ENCODE measurements at places on chromosomes 3 and 15.

DNA sequence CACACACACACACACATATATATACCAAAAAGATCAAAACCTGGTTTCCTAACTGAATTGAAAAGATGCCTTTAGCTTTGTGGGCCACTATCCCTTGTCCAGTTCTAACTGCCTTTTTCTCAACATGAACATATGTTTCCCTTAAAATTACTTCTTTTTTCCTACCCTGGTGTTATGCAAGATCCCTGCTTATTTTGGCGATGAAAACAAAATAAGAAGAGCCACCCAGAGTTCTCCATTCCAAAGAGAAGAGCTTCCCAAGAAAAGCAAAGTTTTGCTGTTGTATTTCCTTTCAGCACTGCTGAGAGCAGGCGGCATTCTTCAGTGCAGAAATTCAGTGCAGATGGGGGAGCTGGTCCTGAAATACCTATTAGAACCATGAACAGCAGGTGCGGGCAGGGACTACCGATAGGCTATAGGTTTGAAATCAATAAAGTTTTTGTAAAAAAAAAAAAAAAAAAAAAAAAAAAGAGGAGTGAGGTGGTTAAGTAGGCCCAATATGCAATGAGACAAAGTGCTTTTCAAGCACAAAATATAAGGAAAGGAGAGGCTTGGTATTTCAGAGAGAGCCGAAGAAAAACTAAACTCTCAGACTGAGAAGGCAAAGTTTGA, 238.0 kb downstream of the FOXP1 start:
- peak; percentile 59 for DNase-seq

GRCh38 chr3:22089284-22089683, 338.3 kb upstream of the ZNF385D start:
- DNase-seq: peak; percentile 35

- DNase-seq: no peak
Observed at GRCh38 chr3:102941786-102942185, 507.0 kb downstream of the ZPLD1 start.

DNA sequence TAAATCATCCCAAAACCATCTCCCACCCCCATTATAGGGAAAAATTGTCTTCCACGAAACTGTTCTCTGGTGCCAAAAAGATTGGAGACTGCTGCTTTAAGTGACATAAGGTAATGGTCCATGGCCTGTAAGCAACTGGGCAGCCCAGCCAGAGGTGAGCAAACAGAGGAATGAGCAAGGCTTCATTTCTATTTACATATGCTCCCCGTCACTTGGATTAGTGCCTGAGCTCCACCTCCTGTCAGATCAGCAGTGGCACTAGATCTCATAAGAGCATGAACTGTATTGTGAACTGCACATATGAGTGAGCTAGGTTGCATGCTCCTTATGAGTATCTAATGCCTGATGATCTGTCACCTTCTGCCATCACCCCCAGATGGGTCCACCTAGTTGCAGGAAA, 1159.8 kb upstream of the ALCAM start:
- DNase-seq: no peak

DNA sequence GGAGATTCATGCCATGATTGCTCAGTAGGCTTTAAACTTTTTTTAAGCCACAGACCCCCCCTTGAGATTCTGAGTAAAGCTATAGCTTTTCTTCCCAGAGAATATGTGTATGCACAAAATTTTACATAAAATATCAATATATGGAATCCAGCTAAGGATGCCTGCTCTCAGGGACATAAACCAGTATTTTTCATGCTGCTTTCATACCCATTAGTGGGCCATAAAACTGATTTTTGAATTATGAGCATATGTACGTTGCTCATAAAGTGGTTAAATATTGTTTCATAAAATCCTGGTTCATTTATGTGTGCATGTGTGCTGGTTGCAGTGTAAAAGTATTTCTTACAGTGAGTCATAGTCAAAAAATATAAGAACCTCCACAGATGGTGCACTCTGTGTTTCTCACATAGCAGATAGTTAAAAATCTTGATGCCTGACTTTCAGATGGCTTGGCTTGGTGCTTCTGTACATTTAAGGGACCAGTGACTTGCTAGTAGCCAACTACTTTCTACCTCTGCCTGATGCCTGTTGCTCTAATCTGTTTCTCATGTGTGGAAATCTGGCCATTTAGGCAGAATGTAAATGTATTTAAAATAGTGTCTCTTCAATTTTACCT, 71.9 kb downstream of the ARHGEF26 start:
- DNase-seq: peak; percentile 8

DNA sequence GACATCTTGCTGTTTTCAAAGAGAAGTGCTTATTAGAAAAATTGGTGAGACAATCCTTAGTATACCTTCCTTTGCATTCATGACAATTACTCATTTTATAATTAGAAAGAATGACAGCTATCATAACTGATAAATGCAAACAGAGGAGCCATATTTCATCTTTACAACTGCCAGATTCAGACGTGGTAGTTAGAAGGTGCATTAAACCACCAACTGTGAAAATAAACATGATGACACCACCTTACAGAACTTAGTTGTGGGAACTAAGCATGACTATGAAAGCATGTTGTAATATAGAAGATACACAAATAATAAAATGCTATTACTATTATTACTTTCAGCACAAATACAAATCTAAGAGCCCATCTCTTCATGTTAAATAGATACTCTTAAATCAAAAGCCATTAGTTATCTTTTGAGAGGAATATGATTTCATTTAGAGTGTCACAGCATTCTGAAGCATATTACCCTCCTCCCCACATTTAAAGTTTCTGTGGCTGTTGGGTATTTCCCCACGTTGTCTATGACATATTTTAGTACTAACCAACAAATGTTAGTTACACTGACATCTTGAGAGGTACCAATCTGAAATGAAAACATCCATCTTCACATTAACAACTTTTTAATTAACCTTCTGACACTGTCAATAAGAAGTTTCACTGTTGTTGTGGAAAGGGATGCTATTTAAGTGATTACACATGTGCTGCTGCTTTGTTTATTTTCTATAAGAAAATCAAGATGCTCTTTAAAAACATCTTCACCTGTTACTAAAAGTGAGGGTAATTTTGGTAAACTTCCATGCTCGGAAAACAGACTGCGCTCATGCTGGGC, 163.8 kb downstream of the LSAMP start:
- no peak for DNase-seq

GRCh38 chr3:157705258-157705657, 202.0 kb upstream of the VEPH1 start:
- no peak for DNase-seq

DNA sequence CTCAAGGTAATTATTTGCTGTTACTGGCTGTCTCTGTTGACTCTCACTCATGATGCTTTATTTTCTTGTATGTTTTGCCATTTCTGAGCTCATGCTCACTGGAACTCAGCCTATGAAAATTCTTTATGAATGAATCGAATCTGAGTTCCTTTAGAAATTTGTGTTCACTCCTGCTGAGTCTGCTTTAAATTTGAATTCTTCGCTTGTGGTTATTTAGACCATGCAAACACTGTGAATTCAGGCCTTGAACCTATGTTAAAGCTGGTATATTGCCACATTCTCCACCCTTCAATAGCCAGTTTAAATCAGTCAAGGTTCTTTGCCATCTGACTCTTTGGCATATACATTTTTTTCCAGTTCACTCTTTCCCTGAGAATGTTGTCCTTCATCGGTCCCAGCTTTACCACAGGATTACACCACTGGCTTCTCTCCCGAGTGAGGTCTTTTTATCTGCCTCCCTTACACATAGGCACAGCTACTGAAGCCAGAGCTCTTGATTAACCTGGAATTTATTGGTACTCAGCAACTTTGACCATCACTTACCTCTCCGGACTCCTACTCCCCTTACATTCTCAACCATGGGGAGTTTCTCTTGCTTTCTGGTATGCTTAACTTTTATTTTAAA, 400.6 kb downstream of the VPS13C start:
- peak; percentile 88 for DNase-seq

- no peak for DNase-seq
Observed at GRCh38 chr3:116276675-116277074, 168.6 kb downstream of the LSAMP start.

DNA sequence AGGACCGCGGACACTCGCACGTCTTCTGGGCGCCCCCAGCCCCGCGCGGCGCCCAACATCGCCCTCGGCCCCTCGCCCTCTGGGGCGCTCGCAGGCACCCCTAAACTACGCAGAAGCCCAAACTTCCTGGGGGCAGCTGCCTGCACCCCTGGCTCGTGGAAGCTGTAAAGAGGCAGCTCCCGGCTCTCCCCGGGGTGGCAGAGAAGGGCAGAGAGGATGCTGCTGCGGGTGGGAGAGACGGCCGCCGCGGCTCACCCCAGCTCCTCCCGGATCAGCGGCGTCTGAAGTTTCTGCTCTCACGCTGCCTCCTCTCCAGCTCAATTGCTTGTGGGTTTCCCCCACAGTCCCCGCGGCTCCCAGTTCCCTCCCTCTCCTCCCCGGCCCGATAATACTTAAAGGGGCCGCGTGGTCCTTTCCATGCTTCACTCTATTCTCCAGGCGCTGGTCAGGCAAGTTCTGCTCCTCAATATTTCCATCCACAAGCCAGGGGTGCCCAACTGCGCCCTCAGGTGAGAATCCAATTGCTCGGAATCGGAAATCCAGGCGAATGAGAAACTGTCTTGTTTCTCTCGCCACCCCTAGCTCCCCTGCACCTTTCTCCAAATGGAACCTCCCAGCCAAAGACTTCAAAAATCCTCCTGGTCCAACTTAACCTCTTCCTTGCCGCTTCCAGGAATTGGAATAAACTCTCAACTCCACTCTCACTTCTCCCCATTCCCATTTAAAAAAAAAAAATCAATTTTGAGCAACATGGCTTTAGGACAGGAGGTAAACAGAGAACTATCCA, 748.5 kb downstream of the ROBO1 start:
- DNase-seq: peak; percentile 88

- no peak for DNase-seq
Observed at GRCh38 chr3:181541414-181541813, 170.3 kb upstream of the SOX2 start.

DNA sequence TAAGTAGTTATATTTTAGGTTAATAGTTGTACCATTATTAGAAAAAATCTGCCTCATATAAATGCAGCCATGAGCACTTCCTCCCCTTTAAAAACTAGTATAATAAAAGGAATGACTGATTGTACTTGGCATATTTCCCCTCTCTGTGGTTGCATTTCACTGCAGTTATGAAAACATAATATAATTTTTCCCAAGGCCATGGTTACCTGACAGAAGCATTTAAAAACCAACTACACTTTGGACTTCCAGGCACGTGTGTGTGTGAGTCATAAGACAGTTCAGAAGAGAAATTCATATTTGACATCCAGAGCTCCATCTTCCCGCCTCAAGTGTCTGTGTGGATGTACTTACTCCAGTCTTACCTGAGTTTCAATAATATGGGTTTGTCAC, 828.2 kb upstream of the CFAP20DC start:
- no peak for DNase-seq

GRCh38 chr3:95911767-95912166, 902.6 kb upstream of the EPHA6 start:
- no peak for DNase-seq

DNA sequence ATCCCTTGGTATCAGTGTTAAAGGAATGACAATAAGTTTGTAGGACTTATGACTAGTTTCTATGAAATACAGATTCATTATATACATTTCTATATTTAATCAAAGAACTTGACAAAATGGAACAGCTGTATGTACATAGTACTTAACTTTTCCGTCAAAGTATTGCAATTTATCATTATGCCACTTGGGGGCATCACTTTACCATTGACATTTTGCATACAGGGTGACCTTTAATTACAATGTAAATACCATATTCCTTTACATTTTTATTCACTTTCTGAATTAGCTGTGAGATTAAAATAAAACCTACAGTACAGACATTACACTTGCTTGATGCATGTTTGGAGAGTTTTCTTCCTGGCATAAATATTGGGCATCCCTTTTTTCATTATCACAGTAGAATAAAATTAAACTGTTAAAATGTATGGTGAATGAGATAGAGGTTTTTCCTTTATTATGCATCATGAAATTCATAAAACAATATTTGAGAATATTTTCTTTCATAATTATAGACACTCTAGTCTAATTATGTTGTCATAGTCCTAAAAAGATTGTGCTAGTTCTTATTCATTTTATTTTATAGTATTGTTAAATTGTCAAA, 6.9 kb downstream of the NEK11 start:
- peak; percentile 64 for DNase-seq

DNA sequence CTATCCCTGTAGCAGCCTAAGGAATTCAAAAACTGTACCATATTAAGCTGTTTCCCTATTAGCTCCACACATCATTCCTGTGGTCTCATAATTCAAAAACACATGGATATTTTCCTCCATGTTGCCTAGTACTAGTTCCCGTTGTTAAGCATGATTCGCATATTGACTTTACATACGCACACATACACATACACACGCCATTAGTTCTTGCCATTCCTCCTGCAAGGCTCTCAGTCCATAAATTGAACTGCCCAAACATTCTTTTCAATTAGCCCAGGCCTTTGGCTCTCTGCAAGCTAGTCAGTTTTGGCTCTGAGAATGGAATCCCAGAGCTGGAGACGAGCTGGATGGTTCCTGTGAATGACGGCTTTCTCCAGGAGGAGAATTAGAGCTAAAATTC, 57.2 kb upstream of the RAD18 start:
- no peak for DNase-seq

- DNase-seq: no peak
Observed at GRCh38 chr15:70250208-70251201, 152.8 kb upstream of the TLE3 start.

GRCh38 chr3:138901567-138901966, 45.4 kb downstream of the FOXL2 start:
- DNase-seq: no peak
